Right lobe of liver (tissue), 6 donors: ENCODE measurements at places on chromosomes 6 and 20.

- no peak overlapping the region for H3K4me3 ChIP-seq
- no peaks in the 10 kb centered on the region for H3K36me3 ChIP-seq
- no peak for DNase-seq
- H3K4me1 ChIP-seq: no peaks in the 10 kb centered on the region
- no peaks in the 10 kb centered on the region for H3K27me3 ChIP-seq
Measured at GRCh38 chr6:10617008-10617696, 77.3 kb downstream of the C6orf52 start.

DNA sequence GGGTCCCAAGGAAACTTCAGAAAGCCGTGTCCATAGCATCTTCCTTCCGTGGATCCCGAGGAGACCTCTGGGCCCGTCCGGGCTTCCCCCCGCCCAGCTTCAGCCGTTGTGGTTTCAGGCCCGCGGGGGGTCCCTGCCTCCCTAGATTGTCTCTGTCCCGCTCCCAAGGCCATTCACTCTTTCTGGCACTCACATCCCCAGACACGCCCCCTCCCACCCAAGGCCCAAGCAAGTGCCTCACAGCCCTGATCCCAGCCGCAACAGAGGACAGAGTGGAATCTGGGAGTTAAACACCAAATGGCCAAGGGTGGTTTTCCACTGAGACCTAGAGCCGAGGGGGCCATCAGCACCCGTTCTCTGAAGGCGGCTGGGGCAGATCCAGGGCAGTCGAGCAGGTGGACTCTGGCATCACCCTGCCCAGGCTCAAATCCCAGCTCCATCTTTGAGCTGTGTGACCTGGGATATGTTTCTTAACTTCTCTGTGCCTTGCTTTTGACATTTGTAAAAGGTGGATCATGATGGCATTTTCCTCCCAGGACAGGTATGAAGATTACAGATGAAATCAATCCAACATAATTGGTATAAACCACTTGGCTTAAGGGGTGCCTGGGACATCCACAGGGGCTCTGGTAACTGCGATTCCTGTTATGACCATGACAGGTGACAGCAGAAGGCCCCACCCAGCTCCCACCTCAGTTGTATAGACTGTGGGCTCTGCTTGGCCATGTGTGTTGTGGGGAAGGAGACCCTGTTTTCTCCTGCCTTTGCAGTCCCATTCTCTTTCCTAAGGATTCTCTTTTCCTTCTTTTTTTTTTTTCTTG lies 48.1 kb downstream of the CTCFL start:
- H3K27ac ChIP-seq: no peak overlapping the region
- peaks cover 6% of the 10 kb centered on the region for H3K4me1 ChIP-seq
- no peak for DNase-seq
- H3K27me3 ChIP-seq: no peaks in the 10 kb centered on the region

DNA sequence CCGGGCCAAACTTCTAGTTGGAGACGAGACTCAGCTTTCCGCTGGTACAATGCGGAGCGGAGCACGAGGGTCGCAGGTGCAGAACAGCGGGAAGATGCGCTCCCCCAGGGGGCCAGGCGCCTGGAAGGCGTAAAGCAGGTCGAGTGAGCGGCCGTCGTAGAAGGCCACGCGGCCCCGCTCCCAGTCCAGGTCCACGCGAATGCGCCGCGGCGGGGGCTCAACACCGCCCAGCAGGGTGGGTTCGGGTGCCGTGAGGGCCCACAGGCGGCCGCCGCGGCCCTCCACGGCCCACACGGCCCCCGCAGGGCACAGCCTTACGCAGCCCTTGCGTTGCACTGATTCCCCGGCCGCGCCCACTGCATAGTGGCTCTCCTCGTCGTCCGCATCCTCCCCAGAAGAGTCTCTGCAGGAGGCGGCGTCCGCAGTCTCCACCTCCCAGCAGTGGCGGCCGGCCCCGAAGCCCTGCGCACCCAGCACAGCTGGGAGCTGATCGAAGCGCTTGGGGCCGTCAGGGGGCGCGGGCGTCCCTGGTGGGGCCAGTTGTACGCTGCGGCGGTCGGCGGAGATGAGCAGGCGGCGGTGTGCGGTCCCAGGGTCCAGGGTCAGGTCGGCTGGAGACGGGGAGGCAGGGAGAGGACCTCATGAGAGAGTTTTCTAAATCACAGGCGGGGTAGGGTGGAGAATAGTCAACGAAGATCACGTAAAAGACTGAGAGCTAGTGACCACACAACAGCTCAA lies 4.3 kb downstream of the PPP1R11 start:
- H3K4me3 ChIP-seq: no peak overlapping the region
- no peaks in the 10 kb centered on the region for H3K36me3 ChIP-seq
- H3K27me3 ChIP-seq: no peaks in the 10 kb centered on the region
- H3K4me1 ChIP-seq: no peaks in the 10 kb centered on the region
- H3K27ac ChIP-seq: no peak overlapping the region
- DNase-seq: peak; percentile 47

DNA sequence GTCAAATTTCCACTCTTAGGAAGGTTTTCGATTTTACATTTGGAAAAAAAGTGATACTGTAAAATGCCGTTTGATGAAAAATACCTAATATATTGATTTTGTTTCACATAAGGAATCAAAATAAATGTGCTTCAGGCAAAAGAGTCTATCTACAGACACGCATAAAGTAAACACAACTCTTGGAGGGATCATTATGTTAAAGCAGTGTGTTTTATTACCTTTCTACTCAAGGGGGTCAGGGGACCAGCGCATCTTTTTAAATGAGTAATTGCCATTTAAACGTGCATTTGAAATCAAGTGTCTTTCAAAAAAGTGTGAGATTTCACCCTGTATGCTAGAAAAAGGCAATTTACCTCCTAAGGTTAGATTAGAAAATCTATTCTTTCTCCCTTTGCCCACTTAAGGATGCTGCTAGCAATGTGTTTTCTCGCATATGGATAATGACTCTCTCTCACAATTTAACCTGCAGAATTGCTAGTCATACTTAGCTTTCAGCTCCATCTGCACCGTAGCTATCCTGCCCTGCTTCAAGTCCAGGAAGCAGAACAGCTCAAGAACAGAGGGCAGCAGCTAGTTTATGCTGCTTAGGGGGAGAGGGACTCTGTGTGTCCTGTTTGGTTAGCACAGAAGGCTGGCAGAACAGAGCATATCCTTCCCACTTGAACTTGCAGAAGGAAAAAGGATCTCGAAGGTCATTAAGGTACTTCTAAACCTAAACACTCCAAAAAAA lies 35.0 kb downstream of the NKAIN2 start:
- H3K27ac ChIP-seq: no peak overlapping the region
- no peaks in the 10 kb centered on the region for H3K4me1 ChIP-seq
- no peak for DNase-seq

- H3K27ac ChIP-seq: no peak overlapping the region
- no peaks in the 10 kb centered on the region for H3K4me1 ChIP-seq
- no peaks in the 10 kb centered on the region for H3K27me3 ChIP-seq
- no peak overlapping the region for H3K4me3 ChIP-seq
- DNase-seq: no peak
Measured at GRCh38 chr20:10699941-10700340, 26.1 kb upstream of the JAG1 start.

GRCh38 chr6:163460307-163460782 lies 45.8 kb downstream of the QKI start:
- no peak for DNase-seq
- no peaks in the 10 kb centered on the region for H3K36me3 ChIP-seq
- H3K27ac ChIP-seq: peak overlapping the region; percentile 42
- no peaks in the 10 kb centered on the region for H3K27me3 ChIP-seq
- H3K4me3 ChIP-seq: peak overlapping the region; percentile 35

GRCh38 chr6:14816116-14816859 lies 429.6 kb upstream of the JARID2 start:
- no peaks in the 10 kb centered on the region for H3K36me3 ChIP-seq
- H3K4me1 ChIP-seq: no peaks in the 10 kb centered on the region
- DNase-seq: no peak
- no peaks in the 10 kb centered on the region for H3K27me3 ChIP-seq
- H3K27ac ChIP-seq: no peak overlapping the region

DNA sequence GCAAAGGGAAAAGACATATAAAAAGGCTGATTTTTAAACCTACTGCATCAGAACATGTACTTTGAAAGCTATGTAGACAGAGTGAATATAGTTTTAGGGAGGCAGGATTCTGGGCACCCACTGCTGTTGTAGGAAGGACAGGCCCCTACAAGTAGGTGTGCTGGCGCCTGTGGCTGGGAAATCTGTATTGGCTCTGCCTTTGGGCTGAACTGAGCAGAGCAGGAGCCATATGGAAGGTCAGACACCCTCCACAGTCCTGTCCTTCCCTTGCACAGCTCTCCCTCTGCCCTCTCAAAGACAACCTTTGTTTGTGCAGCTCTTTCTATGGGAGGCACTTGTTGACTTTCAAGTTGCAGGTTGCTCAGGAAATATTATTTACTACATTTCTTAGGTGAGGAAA lies 18.4 kb upstream of the ULBP3 start:
- no peaks in the 10 kb centered on the region for H3K27me3 ChIP-seq
- H3K27ac ChIP-seq: no peak overlapping the region
- DNase-seq: no peak
- H3K4me1 ChIP-seq: no peaks in the 10 kb centered on the region
- no peak overlapping the region for H3K4me3 ChIP-seq

DNA sequence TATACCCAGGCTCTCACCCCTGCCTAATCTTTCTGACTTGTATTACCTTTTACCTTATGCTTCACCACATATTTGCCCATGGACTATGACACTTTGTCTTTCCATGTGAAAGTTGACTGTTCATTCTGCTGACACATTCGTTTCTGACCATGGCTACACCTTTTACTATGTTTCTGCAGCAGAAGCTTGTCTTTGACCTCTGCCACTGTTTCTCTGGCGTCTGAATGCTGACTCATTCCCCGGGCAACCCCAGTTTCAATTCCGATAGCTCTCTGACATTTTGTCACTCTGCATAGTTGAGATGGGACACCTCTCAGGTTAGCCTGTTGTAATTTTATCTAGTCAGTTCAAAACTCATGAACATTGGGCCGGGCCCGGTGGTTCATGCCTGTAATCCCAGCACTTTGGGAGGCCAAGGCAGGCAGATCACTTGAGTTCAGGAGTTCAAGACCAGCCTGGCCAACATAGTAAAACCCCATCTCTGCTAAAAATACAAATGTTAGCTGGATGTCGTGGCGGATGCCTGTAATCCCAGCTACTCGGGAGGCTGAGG lies 50.7 kb downstream of the SLC26A8 start:
- peak; percentile 85 for DNase-seq
- no peak overlapping the region for H3K4me3 ChIP-seq
- no peaks in the 10 kb centered on the region for H3K27me3 ChIP-seq
- no peaks in the 10 kb centered on the region for H3K36me3 ChIP-seq
- peak overlapping the region; percentile 87 for H3K27ac ChIP-seq

GRCh38 chr20:46915575-46916257 lies 21.1 kb downstream of the EYA2 start:
- no peaks in the 10 kb centered on the region for H3K4me1 ChIP-seq
- no peak overlapping the region for H3K27ac ChIP-seq
- H3K36me3 ChIP-seq: no peaks in the 10 kb centered on the region
- H3K27me3 ChIP-seq: no peaks in the 10 kb centered on the region
- no peak for DNase-seq
- H3K4me3 ChIP-seq: no peak overlapping the region

DNA sequence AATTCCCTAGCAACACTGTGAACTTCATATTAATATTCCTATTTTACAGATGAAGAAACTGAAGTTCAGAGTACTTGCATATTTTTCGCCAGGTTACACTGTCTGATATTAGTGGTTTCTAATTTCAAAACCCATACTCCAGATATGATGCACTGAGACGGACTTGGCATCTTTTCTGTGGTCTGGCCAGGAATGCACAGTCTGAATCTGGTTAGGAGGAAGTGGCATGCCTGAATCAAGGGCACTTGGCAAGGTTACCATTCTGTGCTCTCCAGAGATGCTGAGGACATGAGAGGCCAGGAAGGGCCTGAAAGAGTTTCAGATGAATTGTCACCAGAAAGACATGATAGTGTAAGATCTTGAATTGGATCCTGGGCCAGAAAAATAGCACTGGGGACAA lies 150.1 kb downstream of the HAO1 start:
- no peaks in the 10 kb centered on the region for H3K36me3 ChIP-seq
- H3K27me3 ChIP-seq: no peaks in the 10 kb centered on the region
- H3K4me1 ChIP-seq: no peaks in the 10 kb centered on the region
- no peak overlapping the region for H3K4me3 ChIP-seq
- no peak overlapping the region for H3K27ac ChIP-seq

GRCh38 chr20:21338291-21338690 lies 35.2 kb downstream of the XRN2 start:
- H3K4me3 ChIP-seq: no peak overlapping the region
- H3K36me3 ChIP-seq: peaks cover 9% of the 10 kb centered on the region
- H3K27ac ChIP-seq: no peak overlapping the region
- peaks cover 8% of the 10 kb centered on the region for H3K4me1 ChIP-seq

- H3K27ac ChIP-seq: no peak overlapping the region
- H3K36me3 ChIP-seq: no peaks in the 10 kb centered on the region
- H3K4me3 ChIP-seq: no peak overlapping the region
- no peaks in the 10 kb centered on the region for H3K27me3 ChIP-seq
- no peaks in the 10 kb centered on the region for H3K4me1 ChIP-seq
- DNase-seq: no peak
Measured at GRCh38 chr20:60634491-60635172, 617.4 kb upstream of the CDH4 start.

DNA sequence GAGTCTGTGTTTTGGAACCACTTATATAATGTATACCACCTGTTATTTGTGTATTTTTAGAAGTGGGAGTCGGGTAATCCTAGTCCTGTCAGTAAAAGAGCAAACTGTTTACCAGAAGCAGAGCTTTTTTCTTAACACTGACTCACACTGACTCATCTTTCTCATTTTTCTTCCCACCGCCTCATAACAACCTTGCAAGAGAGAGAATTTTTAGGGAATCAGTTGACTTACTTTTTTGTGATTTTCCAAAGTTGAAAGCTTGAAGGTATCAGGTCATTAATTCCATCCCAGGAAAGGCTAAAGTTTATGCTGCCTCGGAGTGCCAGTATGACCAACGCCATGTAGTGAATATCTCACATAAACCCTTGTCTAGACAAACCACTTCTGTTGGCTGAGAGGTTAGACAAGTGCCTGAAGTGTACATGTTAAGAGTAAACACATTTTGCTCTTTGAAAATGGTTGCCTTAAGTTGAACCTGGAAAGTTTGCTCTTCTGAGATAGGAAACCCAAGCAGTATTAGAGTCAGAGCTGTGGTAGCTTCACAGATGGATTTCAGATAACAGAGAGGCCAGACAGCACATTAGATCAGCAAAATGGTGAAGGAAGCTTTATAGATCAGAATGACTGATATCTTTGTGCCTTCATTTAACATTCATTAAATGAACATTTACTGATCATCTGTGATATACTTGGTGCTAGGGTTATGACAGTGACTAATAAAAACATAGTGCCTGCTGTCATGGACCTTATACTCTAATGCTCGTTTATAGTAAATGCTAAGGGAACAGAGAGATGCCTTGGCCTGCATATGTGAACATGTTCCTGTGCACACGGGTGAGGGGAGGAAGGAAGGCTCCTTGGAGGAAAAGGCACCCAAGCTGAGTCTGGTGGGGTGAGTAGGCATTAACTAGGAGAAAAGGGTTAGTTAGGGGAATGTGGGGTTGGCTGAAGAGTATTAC lies 29.1 kb upstream of the PKIG start:
- no peak overlapping the region for H3K27ac ChIP-seq
- no peaks in the 10 kb centered on the region for H3K36me3 ChIP-seq

- no peak overlapping the region for H3K27ac ChIP-seq
- no peaks in the 10 kb centered on the region for H3K27me3 ChIP-seq
- no peaks in the 10 kb centered on the region for H3K36me3 ChIP-seq
- H3K4me3 ChIP-seq: no peak overlapping the region
- no peak for DNase-seq
Measured at GRCh38 chr6:14704383-14705271, 541.2 kb upstream of the JARID2 start.
